ENCODE measurements at places on chromosomes 2 and 18.

DNA sequence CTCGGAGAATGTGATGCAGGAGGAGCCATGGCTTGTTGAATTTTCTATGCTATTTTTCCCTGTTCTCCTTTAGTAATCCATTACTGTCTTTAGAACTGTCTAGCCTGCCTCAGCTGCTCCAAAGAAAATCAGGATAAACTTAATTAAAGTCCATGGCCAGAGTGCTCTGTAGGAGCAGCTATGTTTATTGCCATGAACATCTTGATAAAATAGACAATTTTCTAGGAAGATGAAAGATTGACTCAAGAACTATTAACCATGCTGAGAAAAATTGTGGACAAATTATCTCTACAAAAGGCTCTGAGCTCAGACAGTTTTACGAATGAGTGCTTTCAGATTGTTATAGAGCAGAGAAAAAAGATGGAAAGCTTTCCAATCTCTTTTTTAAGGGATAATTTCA lies 193.0 kb downstream of the TTC32 start:
- no peak for DNase-seq

GRCh38 chr2:239309398-239310245 lies 91.2 kb downstream of the HDAC4 start:
- no peak for DNase-seq

GRCh38 chr2:121860758-121861227 lies 105.3 kb downstream of the TSN start:
- DNase-seq = no peak

- no peak for DNase-seq
These were observed 24.4 kb downstream of the GRHL1 start for GRCh38 chr2:9975805-9976447.

- no peak for DNase-seq
These were observed 77.1 kb upstream of the SLC39A10 start for GRCh38 chr2:195579776-195580555.

Data from GM06990 (cell line).